ENCODE measurements at places on chromosomes 1 and 21. TPM values are rescaled to one million over a fixed set of nuclear protein-coding genes. Genes with fewer than 3 reads are reported as not detected.

KCNC4 gene
- total RNA-seq: 3.7 TPM

TMIGD3 gene
- total RNA-seq: not detected

AADACL4 gene
- total RNA-seq: not detected

PAQR6 gene
- 35.7 TPM for total RNA-seq

REG4 gene
- not detected for total RNA-seq

AMY1C gene
- 0.12 TPM for total RNA-seq

DNA sequence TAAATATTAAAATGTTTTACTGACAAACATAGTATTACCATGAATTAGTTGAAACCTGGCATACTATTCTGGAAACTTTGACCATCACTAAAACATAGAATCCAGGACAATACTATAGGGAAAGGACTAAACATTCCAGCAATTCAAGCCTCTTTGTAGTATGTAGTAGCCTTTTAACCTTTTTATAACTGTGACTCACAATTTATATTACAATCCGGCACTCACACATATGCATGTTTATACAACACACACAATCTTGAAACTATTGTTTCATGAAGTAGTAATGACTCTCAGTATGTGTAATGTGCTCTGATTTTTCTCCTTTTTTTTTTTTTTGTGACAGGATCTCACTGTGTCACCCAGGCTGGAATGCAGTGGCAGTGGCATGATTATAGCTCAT lies 64.3 kb downstream of the ANKRD13C start:
- H3K27me3 ChIP-seq: no peaks in the 10 kb centered on the region
- H3K4me1 ChIP-seq: no peaks in the 10 kb centered on the region
- no peak overlapping the region for H3K27ac ChIP-seq
- H3K4me3 ChIP-seq: no peak overlapping the region

DNA sequence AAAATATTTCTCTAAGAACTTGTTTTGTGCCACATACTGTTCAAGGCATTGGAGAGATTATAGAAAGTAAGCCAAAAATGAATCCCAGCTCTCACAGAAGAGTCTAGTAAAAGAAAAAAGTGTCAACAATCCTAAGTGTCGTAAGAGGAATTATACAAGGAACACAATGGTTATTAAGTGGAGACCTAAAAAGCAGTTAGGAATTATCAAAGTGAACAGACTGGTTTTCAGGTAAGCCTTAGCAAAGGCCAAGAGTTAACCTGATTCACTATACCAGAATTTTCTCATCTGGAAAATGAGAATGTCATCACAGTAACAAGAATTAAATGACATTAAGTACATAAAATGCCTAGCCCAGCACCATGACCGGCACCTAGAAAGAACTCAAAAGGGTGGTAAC lies 15.6 kb downstream of the SERBP1 start:
- H3K27me3 ChIP-seq: no peaks in the 10 kb centered on the region
- no peak for DNase-seq
- no peak overlapping the region for H3K27ac ChIP-seq
- no peak overlapping the region for H3K4me3 ChIP-seq
- H3K4me1 ChIP-seq: no peaks in the 10 kb centered on the region

GRCh38 chr1:50880373-50880772 lies 79.7 kb downstream of the FAF1 start:
- DNase-seq: no peak
- H3K27ac ChIP-seq: no peak overlapping the region
- H3K4me1 ChIP-seq: no peaks in the 10 kb centered on the region
- no peaks in the 10 kb centered on the region for H3K27me3 ChIP-seq

- H3K27ac ChIP-seq: peak overlapping the region; percentile 44
- peak overlapping the region; percentile 99 for H3K4me3 ChIP-seq
- H3K36me3 ChIP-seq: peaks cover 22% of the 10 kb centered on the region
- no peaks in the 10 kb centered on the region for H3K27me3 ChIP-seq
Measured at GRCh38 chr1:3625151-3625907, 514 bp downstream of the TPRG1L start.

- no peaks in the 10 kb centered on the region for H3K36me3 ChIP-seq
- H3K4me3 ChIP-seq: no peak overlapping the region
- no peaks in the 10 kb centered on the region for H3K27me3 ChIP-seq
- no peak for DNase-seq
- no peak overlapping the region for H3K27ac ChIP-seq
Measured at GRCh38 chr1:80385650-80386049, 1379.1 kb upstream of the ADGRL4 start.

GRCh38 chr1:44829506-44830384 lies 13.3 kb downstream of the PTCH2 start:
- H3K36me3 ChIP-seq: no peaks in the 10 kb centered on the region
- H3K4me3 ChIP-seq: no peak overlapping the region
- peaks cover 7% of the 10 kb centered on the region for H3K4me1 ChIP-seq
- no peak for DNase-seq
- no peak overlapping the region for H3K27ac ChIP-seq
- no peaks in the 10 kb centered on the region for H3K27me3 ChIP-seq

DNA sequence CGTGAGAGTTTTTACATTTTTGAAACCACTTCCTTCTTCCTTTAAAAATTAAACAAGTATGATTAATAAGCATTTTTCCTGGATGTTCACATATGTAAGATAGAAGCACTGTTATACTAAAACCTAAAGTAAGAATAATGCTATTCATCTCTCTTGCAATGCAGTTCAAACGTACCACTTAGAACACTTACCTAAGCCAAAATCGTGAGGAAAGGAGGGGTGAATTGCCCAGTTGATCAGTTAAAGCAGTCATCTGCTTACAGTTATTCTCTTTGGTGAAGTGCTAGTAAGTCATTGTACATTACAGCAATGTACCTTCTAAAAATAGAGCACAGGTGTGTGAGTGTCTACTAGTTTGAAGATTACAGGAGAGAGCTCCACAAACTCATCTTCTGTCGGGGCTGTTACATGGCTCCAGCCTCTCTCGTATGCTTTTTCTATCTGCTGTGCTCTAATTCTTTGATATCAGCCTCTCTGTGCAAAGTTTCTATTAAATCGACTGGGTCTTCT lies 3.4 kb downstream of the NCAM2 start:
- H3K27me3 ChIP-seq: peaks cover 24% of the 10 kb centered on the region
- H3K27ac ChIP-seq: no peak overlapping the region
- H3K4me3 ChIP-seq: no peak overlapping the region
- H3K36me3 ChIP-seq: no peaks in the 10 kb centered on the region
- no peak for DNase-seq
- no peaks in the 10 kb centered on the region for H3K4me1 ChIP-seq

DNA sequence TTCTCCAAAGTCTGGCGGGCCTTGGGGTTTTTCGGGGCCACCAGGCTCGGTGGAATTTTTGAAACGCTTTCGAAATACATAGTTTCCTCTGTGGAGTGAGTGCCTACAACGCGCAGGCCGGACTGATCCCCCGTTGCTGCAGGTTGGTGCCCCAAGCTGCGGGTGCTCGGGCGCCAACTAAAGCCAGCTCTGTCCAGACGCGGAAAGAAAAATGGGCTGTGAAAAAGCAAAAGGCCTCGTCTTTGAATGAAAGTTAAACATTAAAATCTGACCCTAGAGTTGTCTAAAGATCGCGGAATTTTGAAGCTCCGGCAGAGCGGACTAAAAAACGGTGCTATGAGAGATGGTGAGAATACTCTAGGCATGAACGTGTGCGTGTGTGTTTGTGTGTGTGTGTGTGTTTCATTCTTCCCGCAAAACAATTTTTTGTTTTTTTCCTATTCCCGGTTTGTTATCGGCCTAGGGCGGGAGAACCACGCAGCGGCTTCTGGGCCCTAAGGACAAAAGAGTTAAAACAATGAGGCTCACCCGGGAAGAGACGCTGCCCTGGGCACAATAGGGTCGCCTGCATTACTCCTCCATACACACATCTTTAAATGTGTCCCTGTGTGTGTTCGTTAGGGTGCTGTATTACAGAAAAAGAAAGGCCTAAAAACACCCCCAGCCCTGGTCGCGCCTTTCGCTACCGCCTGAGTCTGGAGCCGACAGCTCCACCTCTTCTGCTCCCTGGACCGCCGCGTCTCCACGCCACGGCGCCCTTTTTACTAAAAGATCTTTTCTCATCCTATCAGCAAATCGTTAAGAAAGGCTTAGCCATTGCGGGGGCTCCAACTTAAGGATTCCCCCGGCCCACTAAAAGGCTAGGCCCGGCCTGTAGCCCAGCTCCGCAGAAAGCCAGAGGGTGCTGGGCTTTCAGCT lies 3.2 kb downstream of the TBX15 start:
- peaks cover 100% of the 10 kb centered on the region for H3K27me3 ChIP-seq
- H3K4me3 ChIP-seq: no peak overlapping the region
- peaks cover 15% of the 10 kb centered on the region for H3K4me1 ChIP-seq
- no peak for DNase-seq
- no peak overlapping the region for H3K27ac ChIP-seq

GRCh38 chr21:41438425-41439113 lies 12.5 kb downstream of the MX1 start:
- no peaks in the 10 kb centered on the region for H3K36me3 ChIP-seq
- H3K4me3 ChIP-seq: no peak overlapping the region
- no peaks in the 10 kb centered on the region for H3K4me1 ChIP-seq

- no peaks in the 10 kb centered on the region for H3K36me3 ChIP-seq
- no peak overlapping the region for H3K27ac ChIP-seq
- H3K4me3 ChIP-seq: no peak overlapping the region
- DNase-seq: no peak
- peaks cover 71% of the 10 kb centered on the region for H3K27me3 ChIP-seq
Measured at GRCh38 chr1:19643121-19643520, 990 bp upstream of the NBL1 start.

- no peaks in the 10 kb centered on the region for H3K4me1 ChIP-seq
- H3K27ac ChIP-seq: no peak overlapping the region
- peaks cover 32% of the 10 kb centered on the region for H3K27me3 ChIP-seq
- H3K4me3 ChIP-seq: no peak overlapping the region
- DNase-seq: no peak
- H3K36me3 ChIP-seq: no peaks in the 10 kb centered on the region
Measured at GRCh38 chr1:12171206-12172041, 4.6 kb downstream of the TNFRSF1B start.

DNA sequence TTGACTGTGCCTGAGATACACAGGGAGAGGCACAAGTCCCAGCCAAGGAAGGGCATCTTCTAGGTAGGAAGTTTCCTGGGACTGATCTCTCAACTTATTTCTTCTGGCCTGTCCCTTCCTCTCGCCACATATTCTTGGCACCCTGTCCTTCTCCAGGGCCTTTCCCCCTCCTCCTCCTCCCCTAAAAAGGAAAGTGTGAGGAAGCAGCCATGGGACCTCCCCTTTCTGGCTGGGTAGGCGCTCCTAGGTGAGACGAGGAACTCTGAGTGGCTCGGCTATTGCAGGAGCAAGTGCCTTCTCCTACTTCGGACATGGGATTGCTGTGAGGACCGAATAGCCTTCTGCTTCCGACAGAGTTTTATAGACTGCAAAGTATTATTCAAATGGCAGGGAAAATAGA lies 15.5 kb upstream of the MTARC2 start:
- no peak for DNase-seq
- H3K4me1 ChIP-seq: no peaks in the 10 kb centered on the region
- no peak overlapping the region for H3K27ac ChIP-seq
- H3K27me3 ChIP-seq: no peaks in the 10 kb centered on the region
- H3K36me3 ChIP-seq: no peaks in the 10 kb centered on the region
- H3K4me3 ChIP-seq: no peak overlapping the region

- H3K36me3 ChIP-seq: no peaks in the 10 kb centered on the region
- no peaks in the 10 kb centered on the region for H3K27me3 ChIP-seq
- H3K4me1 ChIP-seq: peaks cover 4% of the 10 kb centered on the region
- no peak overlapping the region for H3K27ac ChIP-seq
Measured at GRCh38 chr1:169426174-169426705, 1.0 kb downstream of the CCDC181 start.

GRCh38 chr1:40096646-40096976 lies 441 bp downstream of the PPT1 start:
- H3K27ac ChIP-seq: no peak overlapping the region
- H3K27me3 ChIP-seq: peaks cover 5% of the 10 kb centered on the region
- H3K4me3 ChIP-seq: peak overlapping the region; percentile 47
- H3K36me3 ChIP-seq: no peaks in the 10 kb centered on the region
- no peak for DNase-seq
- no peaks in the 10 kb centered on the region for H3K4me1 ChIP-seq

DNA sequence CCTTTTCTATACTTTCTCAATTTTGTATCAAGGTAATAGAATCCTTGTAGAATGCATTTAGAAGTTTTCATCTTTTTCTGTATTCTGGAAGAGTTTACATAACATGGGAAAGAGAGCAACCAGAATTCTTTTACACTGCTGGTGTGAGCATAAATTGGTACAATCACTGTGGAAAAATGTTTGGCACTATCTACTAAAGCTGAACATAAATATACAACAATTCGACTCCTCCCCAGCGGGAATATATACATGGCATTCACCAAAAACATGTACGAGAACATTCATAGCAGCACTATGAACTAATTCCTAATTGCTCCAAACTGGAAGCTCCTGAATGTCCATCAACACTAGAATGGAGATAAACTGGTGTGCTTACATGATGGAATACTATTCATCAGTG lies 1.8 kb upstream of the ACBD6 start:
- H3K4me3 ChIP-seq: no peak overlapping the region
- H3K27me3 ChIP-seq: no peaks in the 10 kb centered on the region
- DNase-seq: no peak
- H3K4me1 ChIP-seq: peaks cover 11% of the 10 kb centered on the region

- peaks cover 15% of the 10 kb centered on the region for H3K4me1 ChIP-seq
- H3K36me3 ChIP-seq: no peaks in the 10 kb centered on the region
- no peak overlapping the region for H3K4me3 ChIP-seq
- no peak for DNase-seq
Measured at GRCh38 chr1:67589519-67590233, 95.3 kb upstream of the GADD45A start.

GRCh38 chr1:19844731-19845495 lies 29.8 kb upstream of the RNF186 start:
- no peak overlapping the region for H3K4me3 ChIP-seq
- H3K4me1 ChIP-seq: no peaks in the 10 kb centered on the region
- no peaks in the 10 kb centered on the region for H3K36me3 ChIP-seq
- peaks cover 2% of the 10 kb centered on the region for H3K27me3 ChIP-seq

DNA sequence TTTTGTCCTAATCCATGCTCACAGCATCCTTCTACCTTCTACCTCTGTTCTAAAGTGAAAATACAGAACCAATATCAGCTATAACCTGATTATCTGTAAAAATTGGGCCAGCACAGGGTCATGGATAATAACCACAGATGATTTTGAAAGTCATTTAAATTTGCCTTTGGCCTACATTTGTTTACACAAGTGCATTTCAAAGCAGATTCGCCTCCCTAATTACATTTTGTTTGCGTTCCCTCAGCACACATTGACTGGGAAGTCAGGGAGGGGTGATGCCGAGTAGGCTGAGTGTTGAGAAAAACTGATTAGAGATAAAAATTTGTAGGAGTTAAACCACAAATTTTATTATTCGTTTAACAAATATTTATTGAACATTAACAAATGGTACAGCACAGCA lies 19.2 kb upstream of the RGS8 start:
- no peaks in the 10 kb centered on the region for H3K36me3 ChIP-seq
- no peak overlapping the region for H3K27ac ChIP-seq
- H3K4me1 ChIP-seq: peaks cover 11% of the 10 kb centered on the region

Data from cardiac muscle cell (in vitro differentiated cells and primary cell).